ENCODE measurements at places on chromosomes 1 and 21.

- peak; percentile 96 for DNase-seq
Observed at GRCh38 chr1:204417074-204417997, 5.7 kb upstream of the PPP1R15B start.

DNA sequence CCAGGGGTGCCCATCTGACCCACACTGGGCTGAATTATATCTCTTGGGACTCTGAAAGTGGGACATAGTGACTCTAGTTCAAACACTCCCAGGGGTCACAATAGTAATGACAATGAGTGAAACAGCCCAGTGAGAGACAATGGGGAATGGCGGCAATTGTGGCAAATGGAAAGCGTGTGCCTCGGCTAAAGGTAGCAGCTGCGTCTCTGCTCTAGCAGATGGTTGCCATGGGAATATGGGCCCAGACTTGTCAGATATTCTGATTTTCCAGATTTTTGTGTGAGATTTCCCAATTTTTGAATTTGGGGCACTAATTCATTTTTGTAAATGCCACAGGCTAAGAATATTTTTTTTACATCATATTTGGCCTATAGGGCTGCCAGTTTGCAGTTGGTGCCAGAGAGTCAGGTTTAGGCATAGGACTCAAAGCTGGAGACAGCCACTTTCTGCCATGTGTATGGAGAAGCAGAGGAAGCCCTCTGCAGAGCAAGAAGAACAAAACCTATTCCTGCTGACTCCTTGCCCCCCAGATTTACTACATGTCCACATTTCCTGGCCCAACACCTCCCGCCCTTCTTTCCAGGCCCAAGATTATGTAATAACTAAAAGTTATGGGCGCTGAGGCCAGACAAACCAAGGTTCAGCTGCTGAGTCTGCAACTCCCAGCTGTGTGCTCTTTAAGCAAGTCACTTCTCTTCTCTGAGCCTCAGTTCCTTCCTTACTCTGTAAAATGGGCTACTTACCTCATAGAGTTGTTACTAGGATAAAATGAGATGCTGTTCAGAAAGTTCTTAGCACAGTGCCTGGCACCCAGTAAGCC is 21.6 kb upstream of the PTP4A2 start:
- DNase-seq = no peak

DNA sequence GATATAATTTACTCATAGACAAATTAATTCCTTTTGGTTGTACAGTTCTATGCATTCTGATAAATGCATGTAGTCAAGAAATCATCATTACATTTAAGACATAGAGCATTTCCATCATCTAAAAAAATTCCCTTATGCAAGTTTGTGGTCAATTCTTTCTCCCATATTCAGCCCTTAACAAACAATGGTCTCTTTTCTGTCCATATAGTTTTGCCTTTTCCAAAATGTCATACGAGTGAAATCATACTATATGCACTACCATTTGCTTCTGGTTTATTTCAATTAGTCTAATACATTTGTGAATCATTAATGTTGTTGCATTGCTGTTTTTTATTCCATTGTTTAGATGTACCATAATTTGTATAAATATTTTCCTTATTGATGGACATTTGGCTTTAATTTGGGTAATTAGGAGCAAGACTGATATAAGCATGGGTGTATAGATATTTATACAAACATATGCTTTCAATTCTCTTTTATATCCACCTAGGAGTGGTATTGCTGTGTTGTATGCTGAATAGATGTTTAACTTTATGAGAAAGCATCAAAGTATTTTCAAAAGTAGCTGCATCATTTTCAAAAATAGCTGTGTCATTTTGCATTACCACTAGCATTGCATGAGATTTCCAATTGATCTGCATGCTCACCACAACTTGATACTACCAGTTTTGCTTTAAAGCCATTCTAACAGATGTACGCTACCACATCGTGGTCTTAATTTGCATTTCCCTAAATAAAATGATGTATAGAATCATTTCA is 397.0 kb upstream of the ADAMTS5 start:
- no peak for DNase-seq

DNA sequence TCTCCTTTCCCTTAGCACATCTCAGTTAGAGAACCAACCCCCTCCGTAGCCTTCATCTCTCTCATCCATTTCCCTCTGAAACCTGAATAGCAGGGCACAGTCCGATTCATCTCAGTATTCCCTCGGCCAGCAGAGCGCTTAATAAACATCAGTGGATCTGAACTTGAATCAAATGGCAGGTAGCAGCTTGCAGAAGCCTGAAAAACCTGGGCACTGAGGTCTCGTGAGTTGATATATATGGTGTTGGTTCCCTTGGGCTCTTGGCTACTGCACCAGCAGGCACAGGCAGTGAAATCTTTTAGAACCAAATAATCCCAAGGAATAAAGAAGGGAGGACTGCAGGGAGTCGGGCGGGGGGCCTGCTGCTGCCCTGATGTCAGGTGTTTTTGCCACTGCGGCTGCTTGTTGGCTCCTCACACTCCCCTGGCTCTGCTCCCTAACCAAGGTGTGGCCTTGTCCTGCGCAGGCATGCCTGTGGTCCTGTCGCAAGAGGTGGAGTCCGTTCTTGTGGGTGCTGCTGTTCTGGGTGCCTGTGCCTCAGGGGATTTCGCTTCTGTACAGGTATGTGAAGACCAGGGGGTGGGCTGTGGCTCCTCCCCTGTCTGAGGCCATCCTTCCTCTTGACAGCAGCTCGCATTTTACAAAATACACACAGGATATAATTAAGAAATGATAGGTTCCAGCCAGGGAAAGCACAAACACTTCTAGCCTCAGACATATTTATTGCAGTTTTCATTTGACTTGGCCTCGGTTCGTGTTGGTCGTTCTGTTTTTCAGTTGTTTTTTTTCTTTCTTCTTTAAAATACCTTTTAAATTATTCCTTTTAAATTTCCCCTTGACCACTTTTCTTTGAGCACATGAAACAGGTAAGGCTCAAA is 140.9 kb upstream of the HOOK1 start:
- DNase-seq = peak; percentile 99

- DNase-seq = no peak
Observed at GRCh38 chr1:36160388-36160948, 4.5 kb downstream of the MAP7D1 start.

- DNase-seq = no peak
Observed at GRCh38 chr21:31371715-31372470, 27.8 kb upstream of the TIAM1 start.

DNA sequence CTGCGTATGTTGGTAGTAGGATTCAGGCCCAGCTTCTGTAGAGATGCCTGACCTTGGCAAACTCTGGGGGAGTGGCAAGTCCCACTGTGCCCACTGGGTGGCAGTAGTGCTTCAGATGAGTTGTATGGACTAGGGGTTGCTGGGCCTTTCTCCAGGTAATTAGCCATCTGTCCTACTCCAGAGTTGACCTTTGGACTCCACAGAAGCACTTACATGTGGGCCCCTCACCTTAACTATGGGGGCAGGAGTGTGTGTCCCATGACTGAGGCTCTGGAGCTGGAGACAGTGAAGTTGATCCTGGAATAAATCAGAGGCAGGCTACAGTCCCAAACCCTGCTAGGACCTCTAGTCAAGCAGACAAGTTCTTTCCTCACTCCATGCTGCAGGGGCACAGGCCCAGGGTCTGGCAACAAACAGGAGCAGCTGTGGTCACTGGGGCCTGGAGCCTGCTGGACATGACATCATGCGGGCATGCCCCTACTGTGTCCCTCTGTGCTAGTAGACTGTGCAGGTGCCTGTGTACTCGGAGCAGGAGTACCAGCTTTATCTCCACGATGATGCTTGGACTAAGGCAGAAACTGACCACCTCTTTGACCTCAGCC is 4.6 kb downstream of the DMAP1 start:
- DNase-seq = no peak

GRCh38 chr1:220527279-220527907 is 543 bp upstream of the MARK1 start:
- DNase-seq = no peak

DNA sequence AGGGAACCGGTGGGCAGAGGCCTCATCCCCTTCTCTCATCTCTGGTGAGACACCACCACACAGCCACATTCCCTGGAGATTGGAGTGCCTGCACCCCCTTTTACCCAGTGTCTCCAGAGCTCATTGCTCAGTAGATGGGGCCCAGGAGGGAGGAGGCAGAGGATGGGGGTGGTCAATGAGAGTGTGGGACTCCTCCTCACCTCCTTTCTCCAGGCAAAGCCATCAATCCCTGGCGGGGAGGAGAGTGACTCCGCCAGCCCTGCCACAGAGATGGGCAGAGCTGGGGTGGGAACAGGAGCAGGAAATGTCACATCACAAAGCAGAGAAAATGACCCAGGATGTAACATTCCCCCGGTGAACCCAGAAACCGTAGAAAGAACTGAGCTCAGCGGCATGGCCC is 117.2 kb downstream of the MATN1 start:
- DNase-seq = no peak

DNA sequence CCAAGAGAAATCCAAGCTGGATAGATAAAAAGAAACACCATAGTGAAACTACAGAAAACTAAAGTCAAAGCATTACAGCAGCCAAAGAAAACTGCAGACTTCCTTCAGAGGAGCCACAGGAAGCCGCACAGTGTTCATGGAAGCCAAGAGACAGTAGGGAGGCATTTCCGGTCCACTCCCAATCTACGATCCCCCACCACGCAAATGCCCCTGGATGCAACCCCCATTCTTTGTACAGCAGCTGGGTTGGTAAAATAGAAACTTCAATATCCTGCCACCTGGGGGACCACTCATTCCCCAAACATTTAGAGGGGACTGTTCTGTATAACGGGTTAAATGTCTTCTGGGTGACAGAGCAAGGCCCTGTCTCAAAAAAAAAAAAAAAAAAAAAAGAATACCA is 43.9 kb upstream of the TSPEAR start:
- DNase-seq = no peak

DNA sequence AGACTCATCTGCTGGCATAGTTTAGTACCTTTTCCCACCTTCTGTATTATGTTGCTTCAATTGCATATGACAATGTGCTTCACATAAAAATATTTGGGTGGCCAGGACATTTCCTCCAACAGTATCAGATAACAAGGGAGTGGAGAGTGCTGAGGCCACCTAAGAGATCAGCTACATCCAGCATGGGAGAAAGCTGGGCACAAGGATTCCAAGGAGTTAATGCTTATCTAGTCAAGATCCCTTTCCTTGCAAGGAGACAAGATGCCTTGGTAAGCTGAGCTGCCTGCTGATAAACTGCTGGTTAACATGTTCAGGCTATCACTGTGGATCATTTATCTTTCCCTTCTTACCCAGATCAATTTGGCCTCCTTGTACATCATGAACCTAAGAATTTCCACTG is 5.4 kb downstream of the TACSTD2 start:
- no peak for DNase-seq

GRCh38 chr1:1237874-1238701 is 6.1 kb downstream of the B3GALT6 start:
- no peak for DNase-seq

DNA sequence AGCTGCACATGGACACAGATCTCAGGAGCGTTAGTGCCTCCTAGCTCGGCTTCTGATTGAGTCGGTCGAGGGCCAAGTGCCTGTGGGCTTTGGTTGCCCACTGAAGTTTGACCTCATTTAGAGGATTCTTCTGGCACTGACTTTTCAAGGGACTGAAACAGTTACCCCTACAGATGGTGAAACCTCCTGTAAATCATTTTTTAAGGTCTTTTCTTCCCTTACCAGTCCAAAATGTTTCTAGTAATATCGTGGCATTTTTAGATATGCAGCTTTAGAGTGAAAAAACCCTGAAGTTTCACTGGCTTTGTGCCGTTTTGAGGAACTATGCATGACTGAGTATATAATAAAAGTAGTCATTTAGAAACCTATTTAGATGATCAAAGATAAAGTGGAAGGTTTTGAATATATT is 34.7 kb upstream of the L1TD1 start:
- no peak for DNase-seq

DNA sequence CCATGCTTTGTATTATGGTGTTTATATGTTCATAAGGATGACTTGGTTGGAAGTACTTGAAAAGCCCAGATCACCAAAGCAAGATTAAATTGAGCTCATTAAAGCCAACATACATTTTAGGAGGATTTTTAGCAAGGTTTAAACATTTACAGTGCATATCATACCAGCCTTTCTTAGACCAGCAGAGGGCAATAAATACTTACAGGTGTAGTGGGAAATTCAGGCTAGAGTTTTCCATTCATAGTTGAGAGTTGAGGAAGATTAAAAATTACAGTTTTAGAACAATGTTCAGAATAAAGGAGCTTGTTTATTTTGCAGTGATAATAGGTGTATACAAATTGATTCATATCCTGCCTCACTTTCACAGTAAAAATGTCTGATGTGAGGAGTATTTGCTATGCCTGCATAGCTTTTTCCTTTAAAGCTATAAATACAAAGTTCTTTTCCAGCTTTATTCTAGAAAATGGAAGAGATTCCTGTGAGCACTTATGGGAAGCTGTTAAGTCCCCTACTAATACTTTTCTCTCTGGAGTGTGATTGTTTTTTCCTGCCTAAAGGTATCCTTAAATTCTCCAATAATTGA is 35.3 kb downstream of the DTL start:
- DNase-seq = no peak

- DNase-seq = peak; percentile 89
Observed at GRCh38 chr1:242629396-242629795, 104.9 kb upstream of the PLD5 start.

- DNase-seq = no peak
Observed at GRCh38 chr1:226496453-226497015, 52.0 kb upstream of the STUM start.

DNA sequence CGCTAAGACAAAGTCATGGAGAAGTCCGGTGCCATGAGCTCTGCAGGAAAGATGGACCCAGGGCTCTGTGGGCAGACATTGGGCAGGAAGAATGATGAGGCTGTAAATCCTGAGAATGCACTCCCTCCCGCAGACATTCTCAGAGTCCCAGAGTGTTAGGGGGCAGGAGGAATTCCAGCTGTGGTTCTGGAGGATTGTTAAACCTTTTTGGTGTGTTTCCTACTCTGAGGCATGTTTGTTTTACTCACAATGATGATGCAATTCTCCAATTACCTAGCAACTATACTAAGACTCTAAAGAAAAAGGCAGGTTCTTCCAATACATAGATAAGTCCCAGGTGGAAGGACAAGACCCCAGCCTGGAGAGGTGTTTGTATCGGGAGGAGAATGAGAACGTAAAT is 2.8 kb upstream of the CAPN9 start:
- DNase-seq = no peak

GRCh38 chr1:78375996-78376395 is 114.8 kb upstream of the PTGFR start:
- no peak for DNase-seq

DNA sequence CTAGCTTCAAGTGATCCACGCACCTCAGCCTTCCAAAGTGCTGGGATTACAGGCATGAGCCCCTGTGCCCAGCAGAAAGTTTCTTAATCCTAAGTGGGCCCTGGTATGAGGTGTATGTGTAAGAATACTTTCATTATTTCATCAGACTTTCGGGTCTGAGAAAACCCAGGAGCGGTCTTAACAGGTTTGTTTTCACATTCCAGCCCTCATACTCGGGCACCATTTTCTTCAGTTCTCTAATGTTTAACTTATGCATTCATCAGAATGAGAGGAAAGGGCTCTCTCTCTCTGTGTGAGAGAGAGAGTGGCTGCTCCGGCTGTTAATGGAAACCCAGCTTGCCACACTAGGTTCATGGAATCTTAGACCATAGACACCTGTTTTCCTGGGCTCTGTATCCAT is 4.2 kb upstream of the PADI1 start:
- no peak for DNase-seq
